ENCODE measurements at places on chromosomes 7 and 10. TPM values are rescaled to one million over a fixed set of nuclear protein-coding genes. Genes with fewer than 3 reads are reported as not detected.

DNA sequence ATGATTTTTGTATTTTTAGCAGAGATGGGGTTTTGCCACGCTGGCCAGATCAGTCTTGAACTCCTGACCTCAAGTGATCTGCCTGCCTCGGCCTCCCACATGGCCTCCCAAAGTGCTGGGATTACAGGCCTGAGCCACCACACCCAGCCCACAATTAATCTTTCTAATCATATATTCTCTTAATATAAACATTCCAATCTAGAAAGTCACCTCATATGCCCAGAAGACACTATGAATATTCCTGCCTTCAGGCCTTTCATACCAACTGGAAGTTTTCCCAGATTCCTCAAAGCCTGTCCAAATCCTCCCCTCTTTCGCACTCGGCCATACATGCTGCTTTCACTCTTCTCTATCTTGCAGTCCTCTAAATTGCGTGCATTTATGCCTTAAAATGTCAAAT lies 32.6 kb downstream of the PDZD8 start:
- H3K27me3 ChIP-seq: no peaks in the 10 kb centered on the region
- no peak overlapping the region for H3K4me3 ChIP-seq
- H3K4me1 ChIP-seq: peaks cover 6% of the 10 kb centered on the region
- H3K27ac ChIP-seq: no peak overlapping the region
- H3K36me3 ChIP-seq: no peaks in the 10 kb centered on the region
- no peak for DNase-seq

GRCh38 chr10:130762491-130762890 lies 549.0 kb downstream of the TCERG1L start:
- DNase-seq: peak; percentile 38
- H3K4me3 ChIP-seq: no peak overlapping the region
- H3K36me3 ChIP-seq: no peaks in the 10 kb centered on the region
- H3K4me1 ChIP-seq: no peaks in the 10 kb centered on the region
- H3K27ac ChIP-seq: no peak overlapping the region
- no peaks in the 10 kb centered on the region for H3K27me3 ChIP-seq

The PPP1R17 gene
- not detected for total RNA-seq

DNA sequence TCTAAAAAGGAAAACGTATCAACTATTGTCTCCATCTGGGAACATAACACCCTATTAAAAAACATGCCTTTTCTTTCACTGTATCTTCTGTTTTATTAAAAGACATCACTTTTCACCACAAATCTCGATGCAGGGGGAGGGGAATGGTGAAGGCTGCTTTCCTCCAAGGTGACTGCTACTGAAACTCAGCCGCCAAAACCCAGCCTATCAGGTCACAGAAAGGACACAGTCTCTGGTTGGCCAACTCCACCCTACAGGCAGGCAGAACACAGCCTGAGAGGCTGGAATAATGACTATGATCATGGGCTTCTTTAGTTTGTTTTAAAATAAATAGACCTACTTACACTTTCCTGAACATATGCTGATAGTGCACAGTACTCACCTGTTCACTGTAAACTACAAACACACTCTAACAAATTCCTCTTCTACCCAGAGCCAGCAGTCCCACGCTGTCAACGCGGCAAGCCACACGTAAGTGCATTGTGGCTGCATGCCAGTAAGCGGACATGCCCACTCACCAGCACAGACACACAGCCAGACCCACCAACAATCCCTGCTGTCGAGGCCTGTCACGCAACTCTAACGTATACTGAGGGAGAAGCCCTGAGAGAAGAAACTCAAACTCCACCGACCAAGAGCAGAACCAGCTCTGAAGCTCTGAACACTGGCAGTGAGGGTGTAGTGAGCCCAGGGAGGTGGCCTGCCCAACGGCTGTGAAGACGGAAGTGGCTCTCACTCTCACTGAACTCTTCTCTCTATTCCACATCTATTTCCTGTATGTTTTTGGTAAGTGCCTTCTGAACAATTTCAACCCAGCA lies 41.8 kb downstream of the NCAPG2 start:
- H3K4me1 ChIP-seq: no peaks in the 10 kb centered on the region
- no peak overlapping the region for H3K27ac ChIP-seq
- peaks cover 5% of the 10 kb centered on the region for H3K36me3 ChIP-seq

The FBXO24 gene
- total RNA-seq: 1.4 TPM

DNA sequence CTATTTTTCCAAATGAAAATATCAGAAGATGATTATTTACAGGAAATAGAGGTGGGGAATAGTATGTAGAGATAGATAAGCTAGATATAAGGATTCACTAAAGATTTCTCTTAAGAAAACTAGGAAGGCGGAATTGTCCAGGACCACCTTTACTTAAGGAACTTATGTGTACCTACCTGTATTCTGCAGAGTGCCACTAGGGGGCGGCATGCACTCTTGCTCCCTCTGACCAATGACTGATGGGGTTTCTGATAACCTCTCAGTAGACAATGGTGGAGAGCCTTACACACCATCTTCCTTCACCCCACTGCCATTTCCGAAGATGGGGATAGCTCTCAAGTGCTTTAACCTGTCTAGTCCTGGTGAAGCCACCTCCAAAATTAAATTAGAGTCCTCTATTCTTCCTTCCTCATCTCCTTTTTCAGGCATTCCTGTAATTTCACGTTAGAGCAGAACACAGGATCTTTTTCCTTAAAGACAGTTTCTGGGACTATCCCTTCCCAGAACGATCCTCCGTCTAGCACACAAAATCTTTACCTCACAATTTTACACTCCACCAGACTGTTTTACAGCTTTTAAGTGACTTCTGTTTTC lies 453.1 kb downstream of the SORCS1 start:
- no peaks in the 10 kb centered on the region for H3K27me3 ChIP-seq
- H3K4me1 ChIP-seq: no peaks in the 10 kb centered on the region
- no peaks in the 10 kb centered on the region for H3K36me3 ChIP-seq
- H3K27ac ChIP-seq: no peak overlapping the region

The CHCHD3 gene
- 43.0 TPM for total RNA-seq

The CTTNBP2 gene
- total RNA-seq: 6.3 TPM

DNA sequence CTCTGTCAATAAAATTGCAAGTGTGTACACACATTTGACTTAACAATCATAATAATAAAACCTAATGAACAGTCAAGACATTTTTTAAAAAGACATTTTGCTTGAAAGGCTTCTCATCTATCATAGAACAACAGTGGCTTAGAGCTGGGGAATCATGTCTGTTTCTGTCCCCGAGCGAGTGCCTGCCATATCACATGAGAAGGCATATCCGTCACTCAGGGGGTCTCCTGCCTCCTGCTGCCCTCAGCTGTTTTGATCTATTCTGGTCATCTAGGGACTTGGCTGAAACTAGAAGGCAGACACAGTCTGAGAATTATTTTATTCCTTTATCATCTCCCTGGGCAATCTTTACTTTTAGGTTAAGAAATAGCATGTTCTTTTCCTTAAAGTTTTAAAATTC lies 278.7 kb upstream of the KLF6 start:
- DNase-seq: no peak
- H3K27ac ChIP-seq: no peak overlapping the region
- H3K4me3 ChIP-seq: no peak overlapping the region
- H3K4me1 ChIP-seq: peaks cover 20% of the 10 kb centered on the region
- H3K36me3 ChIP-seq: no peaks in the 10 kb centered on the region

The DLX5 gene
- not detected for total RNA-seq

- no peaks in the 10 kb centered on the region for H3K27me3 ChIP-seq
- H3K4me1 ChIP-seq: no peaks in the 10 kb centered on the region
- peaks cover 98% of the 10 kb centered on the region for H3K36me3 ChIP-seq
- H3K4me3 ChIP-seq: no peak overlapping the region
Measured at GRCh38 chr7:128311013-128311412, 32.7 kb downstream of the RBM28 start.

DNA sequence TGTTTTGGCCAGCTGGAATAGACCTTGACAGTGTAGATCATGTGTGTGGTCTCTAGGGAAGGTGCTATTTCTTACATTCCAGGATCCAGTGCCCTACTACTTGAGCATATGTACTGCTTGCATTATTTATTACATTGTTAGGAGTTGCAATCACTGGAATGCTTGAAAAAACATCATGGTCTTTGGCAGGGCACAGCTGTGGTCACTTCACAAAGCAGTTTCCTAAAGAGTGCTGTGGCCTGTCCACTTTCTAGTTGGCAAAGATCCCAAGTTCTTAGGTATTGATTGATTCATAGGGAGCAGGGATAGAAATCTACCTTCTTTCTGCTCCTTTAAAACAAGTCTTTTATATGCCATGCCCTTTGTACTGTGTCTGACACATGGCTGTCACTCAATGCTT lies 4.6 kb downstream of the C7orf25 start:
- no peak overlapping the region for H3K27ac ChIP-seq
- peaks cover 15% of the 10 kb centered on the region for H3K4me1 ChIP-seq
- H3K4me3 ChIP-seq: no peak overlapping the region
- DNase-seq: no peak
